T-cell (primary cell): ENCODE measurements at places on chromosomes 16 and 17. TPM values are rescaled to one million over a fixed set of nuclear protein-coding genes. Genes with fewer than 3 reads are reported as not detected.

DNA sequence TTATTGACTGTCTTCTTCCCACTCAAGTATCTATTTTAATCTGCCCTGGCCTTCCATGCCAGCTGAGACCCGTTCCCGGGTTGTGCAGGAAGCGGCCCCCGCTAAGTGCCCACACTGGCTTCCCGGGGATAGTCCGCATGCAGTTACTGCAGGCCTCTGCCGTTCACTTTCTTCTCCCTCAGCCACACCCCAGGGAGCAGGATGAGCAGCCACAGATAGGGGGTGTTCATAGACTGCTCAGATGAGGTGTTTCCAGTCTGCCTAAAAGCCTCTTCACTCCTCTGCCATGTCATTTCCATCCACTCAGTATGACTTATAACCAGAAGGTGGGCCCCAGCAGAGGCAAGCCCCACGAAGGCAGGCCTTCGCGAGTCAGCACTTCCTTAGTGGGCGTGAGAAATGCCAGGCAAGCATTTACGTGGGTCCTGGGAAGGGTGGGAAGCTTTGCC, 7.7 kb downstream of the MED9 start:
- no peak for DNase-seq

DNA sequence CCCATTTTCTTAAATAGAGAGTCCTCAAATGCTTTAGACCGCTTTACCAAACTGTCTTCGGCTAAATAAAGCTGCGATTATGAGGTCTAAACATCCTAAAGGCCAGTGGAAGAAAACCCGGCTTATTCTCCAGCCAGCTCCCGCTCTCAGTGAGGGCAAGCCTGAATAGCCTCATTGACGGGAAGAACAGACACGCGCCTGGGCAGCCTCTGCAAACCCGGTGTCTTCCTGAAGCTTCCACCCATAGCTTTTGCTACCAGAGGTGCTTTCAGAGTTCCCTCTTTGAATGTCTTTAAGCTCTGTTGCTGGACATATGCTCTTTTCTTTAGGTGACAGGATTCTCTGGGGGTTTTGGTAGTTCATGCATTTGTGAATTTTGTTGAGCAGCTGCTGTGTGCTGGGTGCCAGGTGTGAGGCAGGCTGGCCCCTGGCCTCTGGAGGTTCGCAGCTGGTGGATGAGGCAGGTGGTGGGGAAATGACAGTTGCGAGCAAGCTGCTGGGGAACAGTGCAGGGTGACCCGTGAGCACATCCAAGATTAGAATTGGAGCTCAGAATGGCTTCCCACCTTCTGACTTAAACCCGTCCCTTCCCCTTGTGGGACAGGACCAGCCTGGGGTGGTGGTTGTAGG, 44.7 kb downstream of the CRISPLD2 start:
- DNase-seq, result no peak

DNA sequence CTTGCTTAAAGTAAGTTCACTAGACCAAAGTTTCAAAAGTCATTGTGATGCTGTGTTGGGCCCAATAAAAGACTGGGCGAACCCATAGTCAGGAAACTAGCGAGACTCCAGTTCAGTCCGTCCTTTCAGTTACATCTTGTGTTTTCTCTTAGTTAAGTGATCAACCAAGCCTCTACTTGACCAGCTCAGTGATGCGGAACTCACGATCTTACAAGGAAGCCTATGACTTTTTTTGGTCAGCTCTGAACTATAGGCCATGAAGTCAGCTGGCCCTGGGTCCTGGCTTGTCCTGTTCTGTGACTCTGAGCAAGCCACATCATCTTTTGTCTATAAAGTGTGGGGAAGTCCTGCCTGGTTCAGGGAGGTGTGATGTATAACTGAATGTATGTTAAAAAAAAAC, 21.7 kb upstream of the WSCD1 start:
- DNase-seq, result no peak

Gene MYO15B
- total RNA-seq, result 222 TPM

DNA sequence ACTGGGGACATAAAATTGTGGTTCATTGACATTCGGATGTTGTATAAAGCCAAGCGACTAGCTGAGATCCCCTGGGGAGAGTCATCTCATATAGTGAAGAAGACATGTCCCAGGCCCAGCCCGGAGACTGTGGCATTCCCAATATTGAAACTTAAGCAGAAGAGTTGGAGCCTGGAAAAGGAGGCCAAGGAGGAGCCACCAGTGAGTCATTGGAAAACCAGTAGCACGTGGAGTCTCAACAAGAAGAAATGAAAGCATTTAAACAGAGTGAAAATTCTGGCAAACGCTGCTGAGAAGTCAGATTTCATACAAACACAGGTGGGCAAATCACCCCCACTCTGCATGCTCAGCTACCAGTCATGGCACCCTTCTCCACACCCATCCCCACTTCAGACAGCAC, 9.4 kb upstream of the ELAC2 start:
- DNase-seq, result no peak
